ENCODE measurements at places on chromosomes 7 and 10. TPM values are rescaled to one million over a fixed set of nuclear protein-coding genes. Genes with fewer than 3 reads are reported as not detected.

DNA sequence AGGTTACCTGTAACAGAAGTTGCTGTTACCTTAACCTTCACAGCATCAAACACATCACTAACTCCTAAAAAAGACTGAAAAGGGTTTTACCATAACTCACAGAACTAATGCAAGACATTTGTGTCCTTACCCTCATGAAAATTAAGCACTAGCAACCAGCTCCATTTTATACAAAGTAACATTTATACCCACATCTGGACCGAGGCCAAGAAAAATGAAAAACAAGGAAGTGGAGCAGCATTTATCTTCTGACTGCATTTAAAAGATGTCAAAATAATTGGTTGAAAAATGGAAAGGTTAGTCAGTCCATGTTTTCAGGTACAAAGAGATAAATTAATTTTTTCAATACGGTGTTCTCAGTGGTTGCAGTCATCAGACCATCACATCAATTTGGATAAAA, 3.1 kb upstream of the RBP4 start:
- no peak for DNase-seq

DNA sequence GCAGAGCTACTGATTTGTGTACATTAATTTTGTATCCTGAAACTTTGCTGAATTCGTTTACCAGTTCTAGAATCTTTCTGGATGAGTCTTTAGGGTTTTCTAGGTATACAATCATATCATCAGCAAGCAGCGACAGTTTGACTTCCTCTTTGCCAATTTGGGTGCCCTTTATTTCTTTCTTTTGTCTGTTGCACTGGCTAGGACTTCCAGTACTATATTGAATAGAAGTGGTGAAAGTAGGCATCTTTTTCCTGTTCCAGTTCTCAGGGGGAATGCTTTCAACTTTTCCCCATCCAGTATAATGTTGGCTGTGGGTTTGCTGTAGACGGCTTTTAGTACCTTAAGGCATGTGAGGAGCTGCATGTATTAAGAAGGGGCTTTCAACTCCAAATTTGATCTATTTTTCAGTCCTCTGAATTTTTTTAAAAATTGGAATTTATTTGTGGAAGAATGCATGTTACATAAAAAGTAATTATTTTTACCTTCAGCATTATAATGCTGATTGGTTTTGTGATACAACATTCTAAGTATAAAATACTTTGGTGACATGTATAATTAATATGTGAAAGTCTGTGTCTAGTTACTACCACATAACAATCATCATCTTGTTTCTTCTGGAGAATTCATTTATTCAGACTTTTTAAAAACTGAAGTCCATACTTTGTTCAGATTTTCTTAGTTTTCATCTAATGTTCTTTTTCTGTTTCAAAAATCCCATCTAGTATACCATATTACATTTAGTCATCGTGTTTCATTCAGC, 49.6 kb downstream of the CPED1 start:
- DNase-seq, result no peak

The FAM25C gene
- polyA plus RNA-seq, result not detected

The KCP gene
- polyA plus RNA-seq, result 0.80 TPM

The ENO4 gene
- 0.71 TPM for polyA plus RNA-seq

The ADAMTS14 gene
- polyA plus RNA-seq, result 28.2 TPM
